Stimulated activated CD8-positive, alpha-beta memory T cell treated with anti-CD3 and anti-CD28 coated beads, Interleukin-4, amount 100 ng/mL, for 24 hours (primary cell): ENCODE measurements at places on chromosomes 3 and 15.

- DNase-seq, result no peak
Measured at GRCh38 chr3:67646586-67647234, 7.7 kb downstream of the SUCLG2 start.

DNA sequence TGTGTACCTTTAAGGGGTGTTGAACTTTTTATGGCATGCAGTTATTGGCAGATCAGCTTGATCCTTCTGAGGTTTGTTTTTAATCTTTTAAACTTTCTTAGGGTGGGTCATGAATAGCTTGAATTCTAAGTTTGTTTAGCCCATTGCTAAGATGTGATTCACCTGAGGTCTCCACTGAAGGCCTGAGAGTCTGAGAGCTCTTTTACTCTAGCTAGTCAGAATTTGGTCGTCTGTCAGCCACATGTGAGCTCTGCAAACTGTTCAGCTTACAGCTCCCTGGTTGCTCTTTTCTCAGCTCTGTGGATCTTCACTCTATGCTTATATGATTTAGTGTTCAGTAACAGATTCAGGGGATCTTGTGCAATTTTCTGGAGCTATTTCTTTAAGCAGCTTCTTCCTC, 161.3 kb downstream of the ABHD5 start:
- DNase-seq, result no peak

- DNase-seq, result no peak
Measured at GRCh38 chr3:124664804-124665203, 65.4 kb upstream of the UMPS start.

- DNase-seq, result no peak
Measured at GRCh38 chr15:81155375-81156218, 21.5 kb downstream of the CFAP161 start.

GRCh38 chr3:139519998-139520737, 19.4 kb downstream of the RBP1 start:
- no peak for DNase-seq

DNA sequence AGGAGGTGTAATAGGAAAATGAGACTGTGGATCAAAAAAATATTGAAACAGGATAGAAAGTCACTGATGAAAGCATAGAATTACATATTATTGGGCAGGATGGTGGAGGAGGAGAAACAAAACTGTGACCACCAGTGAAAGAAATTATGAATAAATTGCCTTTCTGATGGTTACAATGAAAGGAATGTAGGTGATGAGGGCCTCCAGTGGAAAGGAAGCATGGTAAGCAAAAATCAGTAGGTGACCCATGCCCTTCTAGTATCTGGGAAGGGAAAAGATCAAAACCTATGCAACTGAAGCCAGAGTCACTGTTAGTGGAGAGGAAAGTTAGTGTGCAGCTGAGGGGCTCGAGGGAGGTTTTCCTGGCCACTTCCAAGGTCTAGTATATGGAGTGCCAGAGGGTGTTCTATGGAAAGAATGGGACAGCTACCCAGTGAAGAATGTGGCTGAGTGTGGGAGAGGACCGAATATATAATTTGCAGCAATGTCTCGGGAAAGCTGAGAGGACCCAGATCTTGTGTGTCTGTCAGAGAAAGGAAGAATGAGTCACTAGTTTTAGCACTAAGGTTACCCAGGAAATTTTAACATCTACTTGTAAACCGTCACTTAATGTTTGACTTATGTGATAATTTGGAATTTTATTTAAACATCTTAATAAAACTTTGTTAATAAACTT, 146.2 kb downstream of the NFKBIZ start:
- DNase-seq, result no peak
